Regular cardiac myocyte (primary cell): ENCODE measurements at places on chromosomes 6 and 20. TPM values are rescaled to one million over a fixed set of nuclear protein-coding genes. Genes with fewer than 3 reads are reported as not detected.

The IL17F gene
- total RNA-seq, result not detected in 2 replicates

The BHLHE23 gene
- total RNA-seq, result not detected in 2 replicates

The MAP1LC3A gene
- 10.7 and 20.3 TPM in 2 replicates for total RNA-seq

The CALHM4 gene
- 0.19 and 0.28 TPM in 2 replicates for total RNA-seq

The SS18L1 gene
- 10.1 and 11.3 TPM in 2 replicates for total RNA-seq

The NINL gene
- 3.1 and 10.1 TPM in 2 replicates for total RNA-seq

The FAM217A gene
- total RNA-seq, result not detected in 2 replicates

The PBOV1 gene
- total RNA-seq, result not detected in 2 replicates

The SMPDL3A gene
- total RNA-seq, result 5.8 and 16.9 TPM in 2 replicates

The ERVFRD-1 gene
- total RNA-seq, result not detected in 2 replicates

The KCNQ5 gene
- 5.1 and 7.9 TPM in 2 replicates for total RNA-seq

The WFDC5 gene
- total RNA-seq, result not detected in 2 replicates

The ZNF311 gene
- total RNA-seq, result 0.96 and 2.3 TPM in 2 replicates

The DEFB124 gene
- total RNA-seq, result not detected in 2 replicates

The PNLDC1 gene
- 0.19 and 0.56 TPM in 2 replicates for total RNA-seq

The TOX2 gene
- total RNA-seq, result 1.4 and 2.1 TPM in 2 replicates

The GMPR gene
- 7.6 and 8.1 TPM in 2 replicates for total RNA-seq

The RIPOR2 gene
- total RNA-seq, result 0.19 and 1.1 TPM in 2 replicates

The C6orf163 gene
- 0.77 and 2.0 TPM in 2 replicates for total RNA-seq

The PABPC1L gene
- total RNA-seq, result 8.6 and 8.7 TPM in 2 replicates

The MROH8 gene
- 0.38 and 0.56 TPM in 2 replicates for total RNA-seq

The SOX4 gene
- total RNA-seq, result 16.1 TPM in 2 replicates

The SNTA1 gene
- 14.4 and 29.9 TPM in 2 replicates for total RNA-seq

The RIPOR3 gene
- 5.4 and 13.2 TPM in 2 replicates for total RNA-seq

The HMGCLL1 gene
- total RNA-seq, result under 0.01 and 0.28 TPM in 2 replicates

The C20orf141 gene
- total RNA-seq, result not detected in 2 replicates

The HLA-DQB1 gene
- under 0.01 TPM in 1 of 2 replicates, not detected in the other for total RNA-seq

The VWA7 gene
- under 0.01 TPM in 1 of 2 replicates, not detected in the other for total RNA-seq

The ZNF318 gene
- 3.9 and 5.8 TPM in 2 replicates for total RNA-seq

The ESR1 gene
- 0.77 and 1.1 TPM in 2 replicates for total RNA-seq

The CCDC170 gene
- total RNA-seq, result 0.19 and 0.56 TPM in 2 replicates

The SLC22A2 gene
- total RNA-seq, result under 0.01 TPM in 1 of 2 replicates, not detected in the other

The MRPS10 gene
- 42.6 and 58.1 TPM in 2 replicates for total RNA-seq

The SLC16A10 gene
- not detected in 2 replicates for total RNA-seq

The TRIM31 gene
- not detected in 2 replicates for total RNA-seq

The ACTL10 gene
- 2.7 and 2.8 TPM in 2 replicates for total RNA-seq

The RCAN2 gene
- 0.85 and 1.2 TPM in 2 replicates for total RNA-seq

The CTAGE9 gene
- total RNA-seq, result not detected in 2 replicates
